CD4-positive, alpha-beta T cell treated with Interleukin-15 for 4 hours (primary cell): ENCODE measurements at places on chromosomes 2 and 18.

- no peak for DNase-seq
Measured at GRCh38 chr2:207812726-207813080, 43.0 kb upstream of the FZD5 start.

GRCh38 chr2:172614932-172615331 lies 59.0 kb downstream of the PDK1 start:
- DNase-seq, result no peak

DNA sequence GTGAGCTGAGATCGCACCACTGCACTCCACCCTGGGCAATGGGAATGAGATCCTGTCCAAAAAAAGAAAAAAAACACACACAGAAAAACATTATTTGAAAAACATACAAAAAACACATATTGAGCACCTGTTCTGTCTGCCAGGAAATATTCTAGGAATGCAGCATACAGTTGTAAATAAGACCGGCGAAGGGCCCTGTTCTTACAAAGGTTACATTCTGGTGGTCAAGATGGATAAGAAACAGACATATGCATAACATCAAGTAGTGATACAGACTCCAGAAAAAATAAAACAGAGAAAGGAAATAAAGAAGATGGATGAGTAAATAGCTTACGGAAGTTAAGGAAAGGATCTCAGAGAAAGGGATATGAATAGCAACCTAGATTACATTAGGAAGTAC lies 159.8 kb downstream of the GALNT3 start:
- no peak for DNase-seq

DNA sequence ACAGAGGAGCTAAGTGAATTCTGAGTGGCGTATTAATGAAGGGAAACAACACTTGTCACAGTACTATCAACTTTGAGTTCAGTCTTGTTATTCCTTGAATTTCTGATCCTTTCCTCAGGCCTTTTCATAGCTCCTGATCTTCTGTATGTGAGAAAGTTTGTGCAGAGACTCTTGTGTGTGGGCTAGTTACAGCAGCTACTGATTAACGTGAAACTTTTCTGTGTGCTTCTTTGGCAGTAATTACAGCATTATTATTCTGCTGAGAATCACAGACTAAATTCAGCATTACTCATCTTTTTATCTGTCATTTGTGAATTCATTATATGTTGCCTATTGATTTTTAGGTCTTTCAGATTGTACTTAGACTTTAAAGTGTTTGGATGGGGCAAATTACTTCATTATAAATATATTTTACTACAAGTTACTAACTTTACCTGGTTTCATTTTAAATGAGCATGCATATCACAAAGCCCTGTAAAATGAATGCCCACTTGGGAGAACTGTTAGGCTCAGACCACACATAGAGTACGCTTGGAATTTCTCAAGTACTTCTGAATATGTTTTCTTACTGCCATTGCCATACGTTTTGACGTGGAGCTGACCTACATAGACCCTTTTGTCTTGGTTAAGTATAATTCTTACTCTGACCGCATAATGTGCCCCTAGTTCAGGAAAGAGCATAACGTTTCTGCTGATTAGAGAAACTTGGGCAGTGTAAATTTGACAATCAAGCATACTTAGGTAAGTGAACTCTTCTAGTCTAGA lies 36.2 kb downstream of the CREB1 start:
- DNase-seq, result no peak

DNA sequence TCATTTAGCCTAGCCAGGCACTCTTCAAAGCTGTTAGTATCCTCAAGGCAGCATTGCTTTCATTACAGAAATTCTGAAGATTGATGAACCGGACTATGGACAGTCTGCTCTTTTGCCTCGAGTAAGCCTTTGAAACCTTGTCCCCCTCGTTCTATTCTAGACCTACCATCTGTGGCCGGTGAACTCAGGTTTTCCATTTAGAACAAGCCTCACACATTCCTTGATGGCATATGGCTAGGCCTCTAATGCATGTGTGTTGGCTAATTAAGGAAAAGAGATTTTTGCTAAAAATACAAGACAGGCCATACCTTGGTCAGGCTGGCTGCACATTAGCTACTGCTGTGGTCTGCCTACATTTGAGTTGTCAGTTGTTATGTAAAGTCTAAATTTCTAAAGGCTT lies 111.8 kb downstream of the CERS6 start:
- DNase-seq, result no peak

DNA sequence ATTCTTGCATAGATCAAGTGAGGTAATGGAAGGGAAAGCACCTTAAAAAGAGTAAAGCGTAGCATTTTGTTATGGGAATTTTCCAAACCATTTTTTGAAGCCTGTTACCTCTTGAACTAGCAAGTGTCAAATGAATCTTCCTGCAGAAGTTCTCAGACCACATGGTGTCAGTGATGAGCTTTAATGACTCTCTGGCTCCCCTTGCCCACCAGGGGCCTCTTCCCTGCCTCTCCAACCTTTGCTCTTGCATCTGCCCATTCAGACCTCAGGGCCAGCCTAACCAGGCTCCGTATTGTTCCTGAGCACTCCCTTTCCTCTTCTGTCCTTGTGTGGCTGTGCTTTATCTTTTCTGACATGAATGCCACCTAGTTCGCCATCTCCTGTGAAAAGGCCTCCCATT lies 155.9 kb downstream of the DIS3L2 start:
- no peak for DNase-seq

DNA sequence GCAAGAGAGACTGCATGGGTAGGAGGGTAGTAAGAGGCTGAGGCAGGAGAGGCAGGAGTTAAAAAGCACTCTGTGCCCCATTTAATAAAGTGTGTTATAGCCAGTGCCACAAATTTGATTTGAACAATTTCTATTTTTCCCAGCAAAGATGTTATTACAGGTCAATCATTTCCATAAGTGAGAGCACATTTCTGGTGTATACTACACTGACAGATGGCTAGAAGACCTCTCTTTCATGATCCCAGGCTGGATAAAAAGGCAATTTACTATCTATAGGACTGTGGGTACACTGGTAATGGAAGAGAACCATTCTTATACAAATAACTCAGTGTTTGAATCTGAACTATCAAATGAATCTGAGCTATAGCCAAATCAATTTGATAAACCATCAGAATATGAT lies 176.2 kb downstream of the FSHR start:
- DNase-seq, result no peak

DNA sequence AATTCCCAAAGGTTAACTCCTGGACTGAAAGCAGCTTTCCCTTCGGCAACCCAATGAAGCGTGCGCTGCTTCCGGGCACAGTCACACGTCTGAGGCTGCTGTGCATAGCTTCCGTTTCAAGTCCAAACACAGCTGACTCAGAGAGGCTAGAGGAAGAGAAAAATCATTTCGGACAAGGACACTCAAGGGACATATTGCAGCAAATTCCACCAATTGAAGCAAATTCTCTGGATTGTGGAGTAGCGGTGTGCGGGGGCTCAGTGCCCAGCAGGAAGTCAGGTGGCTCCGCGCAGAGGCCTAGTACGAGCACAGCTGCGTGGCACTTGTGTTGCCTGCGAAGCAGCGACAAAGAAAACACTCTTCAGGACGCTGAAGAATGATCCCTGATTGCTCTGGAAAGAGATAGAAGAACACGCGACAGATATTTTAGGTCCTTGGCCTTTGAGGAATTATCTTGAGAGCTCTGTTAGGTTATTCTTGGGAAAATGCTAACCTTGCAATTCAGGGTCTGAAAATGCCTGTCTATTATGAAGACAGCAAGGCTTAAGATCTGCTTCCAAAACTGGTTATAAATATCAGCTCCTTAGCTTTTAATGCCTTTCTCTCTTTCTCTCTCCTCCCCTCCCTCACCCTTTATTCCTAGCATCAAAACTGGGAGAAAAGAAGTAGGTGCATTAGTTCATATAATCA lies 352.6 kb upstream of the DLGAP1 start:
- no peak for DNase-seq

DNA sequence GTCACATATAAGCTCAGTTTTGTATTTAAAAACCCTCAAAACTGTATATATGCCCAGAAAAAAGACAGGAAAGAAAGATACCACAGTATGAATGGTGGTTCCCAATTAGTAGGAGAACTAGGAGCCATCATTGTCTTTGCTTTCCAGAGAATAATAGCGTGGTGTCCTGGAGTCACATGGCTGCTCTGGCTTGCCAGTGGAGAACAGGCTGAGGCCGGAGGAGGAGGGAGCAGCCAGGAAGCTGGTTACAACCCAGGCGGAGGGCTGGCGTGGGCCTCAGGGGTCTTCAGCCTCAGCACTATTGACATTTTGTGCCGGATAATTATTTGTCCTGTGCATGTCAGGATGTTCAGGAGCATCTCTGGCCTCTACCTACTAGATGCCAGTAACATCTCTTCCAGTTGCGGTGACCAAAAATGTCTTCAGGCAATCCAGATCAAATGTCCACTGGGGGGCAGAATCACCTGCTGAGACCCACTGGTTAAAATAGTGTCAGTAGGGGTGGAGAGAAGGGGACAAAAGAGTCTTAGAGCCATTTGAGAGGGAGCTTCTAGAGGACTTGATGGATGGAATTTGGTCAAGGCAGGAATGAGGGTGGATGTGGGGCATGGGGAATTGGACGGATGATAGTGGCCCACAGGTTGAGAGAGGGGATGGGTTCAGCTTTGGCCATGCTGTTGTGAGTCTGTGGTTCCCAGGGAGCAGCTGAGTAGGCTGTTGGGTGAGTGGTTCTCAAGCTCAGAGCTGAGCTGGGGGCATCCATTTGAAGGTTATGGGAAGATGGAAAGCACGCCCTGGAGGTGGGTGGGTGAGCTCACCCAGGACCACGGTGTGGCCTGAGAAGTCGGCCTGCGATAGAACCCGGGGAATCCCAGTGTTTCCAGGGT lies 144.9 kb downstream of the AGAP1 start:
- no peak for DNase-seq

DNA sequence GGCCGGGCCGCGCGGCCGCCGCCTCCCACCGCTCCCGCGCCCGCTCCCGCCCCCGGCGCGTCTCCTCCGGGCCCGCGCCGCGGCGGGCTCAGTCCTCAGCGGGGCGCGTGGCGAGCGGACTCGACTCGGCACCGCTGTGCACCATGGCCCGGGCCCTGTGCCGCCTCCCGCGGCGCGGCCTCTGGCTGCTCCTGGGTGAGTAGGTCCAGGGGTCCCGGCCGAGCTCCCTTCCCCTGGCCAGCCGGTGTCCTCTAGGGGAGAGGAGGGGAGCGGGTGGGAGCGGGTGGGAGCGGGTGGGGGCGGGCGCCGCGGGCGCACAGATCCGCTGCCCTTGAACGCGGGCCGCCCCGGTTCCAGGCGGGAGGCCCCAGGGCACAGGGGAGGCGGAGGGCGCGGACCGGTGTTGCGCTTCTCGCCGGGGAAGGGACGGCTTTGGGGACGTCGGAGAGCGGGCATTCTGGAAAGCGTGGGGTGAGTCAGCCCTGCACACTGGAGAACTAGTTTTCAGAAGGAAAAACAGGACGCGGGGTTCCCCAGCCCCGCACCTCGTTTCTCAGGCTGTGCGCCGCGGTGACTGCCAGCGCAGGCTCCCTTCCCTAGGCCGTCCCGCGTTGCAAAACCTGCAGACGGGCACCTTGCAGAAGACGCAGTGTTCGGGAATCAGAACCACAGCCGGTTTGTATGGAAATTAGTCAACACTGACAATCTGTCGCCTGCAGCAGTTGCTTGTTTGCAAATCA lies at the start of gene RAMP1:
Gene RAMP1, plus strand, starts transcription at position 91 of the 740 bp plus-strand sequence. Its CDS starts 53 bp downstream, at position 144.
- no peak for DNase-seq

- DNase-seq, result no peak
Measured at GRCh38 chr2:141195087-141195486, 935.7 kb downstream of the LRP1B start.

- DNase-seq, result no peak
Measured at GRCh38 chr2:107361751-107362381, 464.8 kb upstream of the RGPD4 start.

DNA sequence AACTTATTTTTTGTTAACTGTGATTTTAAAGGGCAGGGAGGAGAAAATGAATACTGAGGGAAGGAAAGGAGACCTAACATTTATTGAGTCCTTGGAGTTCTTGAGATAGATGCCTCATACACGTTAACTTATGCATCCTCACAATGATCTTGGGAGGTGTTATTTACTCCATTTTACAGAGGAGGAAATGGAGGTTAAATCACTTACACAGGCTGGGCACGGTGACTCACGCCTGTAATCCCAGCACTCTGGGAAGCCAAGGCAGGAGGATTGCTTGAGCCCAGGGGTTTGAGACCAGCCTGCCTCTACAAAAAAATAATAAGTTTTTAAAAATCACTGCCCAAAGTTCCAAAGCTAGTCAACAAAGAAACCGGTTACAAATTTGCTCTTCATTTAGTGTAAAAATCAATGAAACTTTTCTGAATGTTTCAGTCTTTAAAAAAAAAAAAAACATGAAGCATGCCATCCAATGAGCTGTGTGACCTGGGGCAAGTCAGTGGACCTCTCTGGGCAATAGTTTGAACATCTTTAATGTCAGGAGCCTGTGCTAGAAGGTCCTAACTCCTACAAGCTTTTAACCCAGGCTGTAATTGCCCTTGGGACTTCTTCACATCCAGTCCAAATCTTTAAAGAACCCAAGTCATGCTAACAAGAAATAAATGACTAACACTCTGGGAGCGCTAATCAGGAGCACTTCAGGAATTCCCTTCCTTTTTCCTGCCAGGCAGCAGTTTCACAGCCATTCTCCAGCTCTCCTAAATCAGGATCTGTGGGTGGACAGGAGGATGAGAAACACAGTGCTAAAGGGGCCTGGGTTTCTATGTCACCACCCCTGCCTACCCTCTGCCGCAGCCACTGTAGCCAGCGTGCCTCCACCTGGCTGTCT lies 176.4 kb downstream of the TMEM247 start:
- DNase-seq, result no peak
